ENCODE measurements at places on chromosomes 5 and 9.
A peak's percentile ranks its signal among the peaks of the same experiment; 100 is the strongest.

DNA sequence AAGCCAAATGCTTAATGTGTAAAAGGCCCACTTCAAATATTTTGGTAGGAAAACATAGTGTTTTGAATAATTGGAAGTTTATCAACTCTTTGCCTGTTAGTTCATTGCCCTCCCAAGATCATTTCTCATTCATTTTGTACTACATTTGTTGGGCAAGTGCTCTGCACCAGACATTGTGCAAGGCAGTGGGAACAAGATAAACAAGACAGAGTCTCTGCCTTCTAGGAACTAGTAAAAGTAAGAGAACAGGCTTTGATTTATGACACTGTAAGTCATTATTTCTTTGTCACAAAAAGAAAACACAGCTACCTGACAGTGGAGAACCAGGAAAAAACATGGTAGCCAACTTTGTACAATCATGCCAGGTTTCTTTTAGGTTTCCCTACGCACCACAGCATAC lies 63.7 kb upstream of the PAM start:
- DNase-seq: peak; percentile 24

- no peak for DNase-seq
These were observed 127.7 kb downstream of the RXRA start for GRCh38 chr9:134453776-134454475.

GRCh38 chr5:90967851-90968250 lies 409.3 kb downstream of the ADGRV1 start:
- DNase-seq: no peak

DNA sequence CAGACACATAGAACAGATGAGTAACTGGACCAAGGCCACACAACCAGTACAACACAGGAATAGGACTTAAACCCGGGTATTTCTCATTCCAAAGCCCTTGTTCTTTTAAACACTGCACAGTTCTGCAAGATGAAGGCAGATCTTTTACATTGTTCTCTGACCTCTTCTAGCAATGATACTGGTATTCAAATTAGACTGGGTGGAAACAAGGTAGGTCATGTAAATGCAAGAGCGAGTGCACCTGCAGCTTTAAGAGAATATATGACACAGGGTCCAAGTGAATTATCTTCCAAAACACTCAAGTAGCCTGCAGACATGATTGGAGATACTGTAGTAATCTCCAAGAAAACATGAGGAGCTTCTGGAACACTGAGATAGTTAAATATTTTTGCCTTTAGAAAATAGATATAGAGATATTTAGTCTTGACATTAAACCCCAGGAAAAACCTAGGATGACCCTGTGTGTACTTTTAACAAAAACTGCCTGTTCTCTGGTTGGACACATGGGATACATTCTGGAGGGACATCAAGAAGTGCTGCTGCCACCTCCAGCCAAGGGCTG lies 130.6 kb upstream of the EPB41L4A start:
- DNase-seq: no peak

DNA sequence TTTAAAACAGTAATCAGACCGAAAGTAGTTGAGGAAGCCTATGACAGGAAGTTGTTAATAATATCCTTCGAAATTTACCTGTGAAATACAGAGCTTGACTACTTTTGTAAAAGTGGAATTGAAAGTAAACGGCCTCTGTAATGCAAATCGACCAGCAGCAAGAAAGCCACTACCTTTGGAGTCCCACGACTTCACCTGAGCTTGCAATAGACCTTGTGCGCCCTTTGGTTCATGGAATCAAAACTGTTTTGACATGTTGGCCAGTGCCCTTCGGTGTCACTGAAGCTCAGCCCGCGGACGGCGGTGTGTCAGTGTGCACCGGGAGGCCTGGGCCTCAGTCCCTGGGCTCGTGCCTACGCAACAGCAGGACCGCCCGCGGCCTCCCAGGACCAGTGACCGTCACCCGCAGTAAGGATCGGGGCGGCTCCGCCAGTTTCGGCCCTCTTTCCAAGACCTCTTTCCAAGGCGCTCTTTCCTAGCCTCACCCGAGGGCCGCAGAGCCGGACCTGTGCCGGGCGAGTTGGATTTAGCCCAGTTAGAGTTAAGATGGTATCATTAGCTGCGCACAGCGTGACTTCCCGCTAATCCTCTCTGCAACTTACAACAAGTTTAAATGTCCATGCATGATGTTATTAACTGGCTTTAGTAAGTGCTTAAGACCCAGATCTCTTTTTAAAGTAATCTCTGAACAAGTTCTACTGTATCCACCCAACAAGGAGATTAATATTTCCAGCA lies 223.3 kb downstream of the MEF2C start:
- peak; percentile 70 for DNase-seq

Data from fibroblast of lung (primary cell).